Activated B cell treated with CpG ODN at 0.5 μM for 24 hours (primary cell): ENCODE measurements at places on chromosomes 11 and 22.

- no peak for DNase-seq
Measured at GRCh38 chr22:36048911-36049677, 20.5 kb upstream of the RBFOX2 start.

GRCh38 chr11:92101920-92102319 lies 122.7 kb upstream of the FAT3 start:
- no peak for DNase-seq

- no peak for DNase-seq
Measured at GRCh38 chr22:36194971-36195370, 6.6 kb downstream of the APOL4 start.

- no peak for DNase-seq
Measured at GRCh38 chr11:130023204-130023603, 20.6 kb upstream of the PRDM10 start.

GRCh38 chr11:34344410-34344767 lies 13.4 kb downstream of the ABTB2 start:
- no peak for DNase-seq

GRCh38 chr22:37744589-37744988 lies 47.7 kb downstream of the TRIOBP start:
- no peak for DNase-seq
